ENCODE measurements at places on chromosomes 3 and 15.

GRCh38 chr15:35003928-35004327 lies 15.8 kb upstream of the ZNF770 start:
- DNase-seq: no peak

DNA sequence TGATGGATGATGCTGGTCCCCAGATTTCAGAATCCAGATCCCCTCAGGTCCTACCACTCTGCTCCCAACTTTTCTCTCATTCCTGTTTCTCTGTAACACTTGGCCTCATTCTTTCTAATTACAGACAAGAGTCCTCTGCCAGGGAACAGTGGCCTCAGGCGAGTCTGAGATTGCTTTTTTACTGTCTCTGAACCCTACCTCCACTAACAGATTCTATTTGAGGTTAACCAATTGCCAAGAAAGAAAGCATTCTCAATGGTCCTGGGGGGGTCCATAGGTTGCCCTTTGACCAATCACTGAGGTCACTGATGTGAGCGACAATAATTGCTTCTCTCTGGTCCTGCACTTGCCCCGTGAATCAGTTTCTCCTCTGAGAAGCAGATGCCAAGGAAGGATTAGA lies 145.2 kb upstream of the TMEM108 start:
- DNase-seq: no peak

DNA sequence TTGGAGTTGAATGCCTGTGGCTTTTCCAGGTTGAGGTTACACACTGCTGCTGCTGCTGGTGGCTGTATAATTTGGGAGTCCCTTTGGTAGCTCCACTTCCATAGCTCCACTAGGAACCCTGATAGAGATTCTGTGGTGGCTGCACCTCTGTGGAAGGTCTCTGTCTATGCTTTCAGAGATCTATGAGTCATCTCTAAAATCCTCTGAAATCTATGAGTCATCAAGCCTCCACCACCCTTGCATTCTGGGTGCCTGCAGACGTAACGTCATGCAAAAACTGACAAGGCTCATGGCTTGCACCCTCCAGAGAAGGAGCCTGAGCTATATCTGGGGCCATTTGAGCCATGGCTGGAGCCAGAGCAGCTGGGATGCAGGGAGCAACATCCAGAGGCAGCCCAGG lies 1037.0 kb upstream of the CFAP20DC start:
- DNase-seq: no peak

GRCh38 chr3:51044982-51045381 lies 340.1 kb upstream of the MANF start:
- DNase-seq: no peak

- DNase-seq: no peak
Measured at GRCh38 chr15:46681901-46682300, 1035.4 kb upstream of the SEMA6D start.
